GM12878 (cell line): ENCODE measurements at places on chromosomes 12 and 14. TPM values are rescaled to one million over a fixed set of nuclear protein-coding genes. Genes with fewer than 3 reads are reported as not detected.

CCDC197 gene
- total RNA-seq = not detected in 2 replicates

- DNase-seq = no peak
These were observed 19.3 kb downstream of the SLC17A8 start for GRCh38 chr12:100376161-100376560.

- DNase-seq = no peak
These were observed 81.1 kb upstream of the CCDC198 start for GRCh38 chr14:57574617-57575288.

ABCC9 gene
- total RNA-seq = 0.05 TPM in 2 replicates

- DNase-seq = peak; percentile 51
These were observed 37.8 kb downstream of the PAH start for GRCh38 chr12:102879144-102879763.

GRCh38 chr14:62800577-62800976, 244.7 kb downstream of the KCNH5 start:
- DNase-seq = no peak

SPSB2 gene
- total RNA-seq = 3.4 and 3.9 TPM in 2 replicates

IL26 gene
- not detected in 2 replicates for total RNA-seq

DNA sequence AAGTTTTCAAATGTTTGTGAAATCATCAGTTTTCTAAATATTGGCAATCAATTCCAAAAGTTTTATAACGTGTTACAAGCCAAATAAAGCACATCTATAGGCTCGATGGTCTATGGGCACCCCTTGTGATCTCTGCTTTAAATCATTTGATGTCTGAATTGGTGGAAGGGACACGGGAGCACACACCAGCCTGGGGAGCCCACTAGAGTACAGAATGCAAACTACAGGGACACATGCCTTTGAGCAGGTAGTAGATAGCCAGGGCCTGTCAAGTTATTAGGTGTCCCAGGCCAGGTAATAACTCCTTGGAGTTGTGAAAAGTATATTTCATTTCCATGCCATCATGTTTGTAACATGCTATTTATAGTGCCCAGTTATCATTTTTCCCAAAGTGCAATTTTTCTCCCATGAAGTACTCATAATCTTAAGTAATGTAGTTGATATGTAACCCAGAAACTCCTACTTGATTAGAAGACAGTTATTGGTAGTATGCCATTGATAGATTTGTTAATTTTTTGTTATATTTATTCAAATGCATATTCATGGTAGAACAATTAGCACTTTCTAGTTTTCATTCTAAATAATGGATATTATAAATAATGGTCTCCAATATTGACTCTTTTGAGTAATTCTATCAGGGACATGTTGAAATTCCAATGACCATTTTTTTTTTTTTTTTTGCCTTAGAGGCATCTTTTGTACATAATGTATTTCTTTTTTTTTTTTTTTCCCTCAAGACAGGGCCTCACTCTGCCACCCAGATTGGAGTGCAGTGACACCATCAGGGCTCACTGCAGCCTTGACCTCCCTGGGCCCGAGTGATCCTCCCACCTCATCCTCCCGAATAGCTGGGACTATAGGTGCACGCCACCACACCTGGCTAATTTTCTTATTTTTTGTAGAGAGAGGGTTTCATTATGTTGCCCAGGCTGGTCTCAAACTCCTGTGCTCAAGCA, 96.9 kb upstream of the FGD4 start:
- DNase-seq = peak; percentile 63

SLC25A47 gene
- total RNA-seq = not detected in 2 replicates

GPD1 gene
- total RNA-seq = 0.19 and 0.26 TPM in 2 replicates

GRCh38 chr12:17579205-17580026, 510.6 kb downstream of the RERGL start:
- no peak for DNase-seq

DNA sequence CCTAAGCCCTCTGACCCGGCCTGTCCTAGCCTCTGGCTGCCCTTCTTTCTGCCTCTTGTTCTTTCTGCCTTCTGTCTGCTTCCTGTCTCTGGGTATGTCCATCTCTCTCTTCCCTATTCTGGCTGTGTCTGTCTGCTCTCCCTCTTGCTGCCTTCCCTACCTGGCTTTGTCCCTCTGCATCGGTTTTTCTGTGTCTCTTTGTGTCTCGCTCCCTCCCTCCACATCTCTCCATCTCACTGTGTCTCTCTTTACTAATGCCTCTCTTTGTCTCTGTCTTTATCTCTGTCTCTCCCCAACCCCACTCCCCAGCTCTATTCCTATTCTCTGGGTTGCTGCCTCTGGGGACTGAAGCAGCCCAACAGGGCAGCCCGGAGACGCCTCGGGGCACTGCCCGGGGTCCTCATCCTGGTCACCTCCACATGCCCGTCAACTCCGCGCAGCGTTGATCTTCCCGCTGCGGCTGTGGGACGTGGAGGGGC, 10.1 kb downstream of the SHMT2 start:
- no peak for DNase-seq

- DNase-seq = no peak
These were observed 13.3 kb downstream of the BDKRB1 start for GRCh38 chr14:96269359-96269710.

MORN3 gene
- total RNA-seq = 0.15 and 0.19 TPM in 2 replicates

MYRFL gene
- total RNA-seq = 0.38 and 0.72 TPM in 2 replicates

- DNase-seq = no peak
These were observed 200.9 kb downstream of the GRIN2B start for GRCh38 chr12:13780453-13780852.

GRCh38 chr14:101129521-101130167, 226.1 kb upstream of the RTL1 start:
- DNase-seq = no peak

DNA sequence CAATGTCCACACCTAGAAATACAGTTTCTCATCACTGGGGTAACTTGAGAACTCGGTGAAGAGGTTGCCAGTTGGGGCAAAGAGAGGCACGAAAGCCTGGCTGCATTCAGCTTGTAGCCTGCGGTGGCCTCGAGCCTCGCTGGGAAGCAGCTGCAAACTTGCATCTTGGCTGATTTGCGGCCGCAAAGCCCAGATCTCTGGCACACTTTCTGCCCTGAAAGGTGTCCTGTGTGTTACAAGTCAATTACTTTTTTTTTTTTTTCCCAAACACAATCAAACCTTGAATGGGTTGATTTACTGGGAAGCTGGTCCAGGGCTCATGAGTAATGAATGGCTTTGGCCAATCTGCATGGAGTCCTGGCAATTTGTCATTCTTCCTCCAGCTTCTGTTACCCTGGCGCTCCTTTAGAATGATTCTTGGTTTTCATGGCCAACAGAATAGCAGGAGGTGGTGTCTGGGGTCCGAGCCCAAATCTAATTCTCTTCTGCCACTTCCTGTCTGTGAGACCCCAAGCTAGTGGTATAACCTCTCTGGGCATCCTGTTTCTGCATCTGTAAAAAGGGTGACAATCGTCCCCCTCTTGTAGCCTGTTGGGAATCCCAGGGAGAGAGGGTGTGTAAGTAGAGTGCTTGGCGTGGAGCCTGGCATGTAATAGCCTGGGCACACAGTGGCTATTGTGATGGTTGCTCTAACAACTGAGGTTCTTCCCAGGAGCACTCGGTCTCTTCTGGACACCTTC, 6.7 kb downstream of the BCL7A start:
- no peak for DNase-seq

DNA sequence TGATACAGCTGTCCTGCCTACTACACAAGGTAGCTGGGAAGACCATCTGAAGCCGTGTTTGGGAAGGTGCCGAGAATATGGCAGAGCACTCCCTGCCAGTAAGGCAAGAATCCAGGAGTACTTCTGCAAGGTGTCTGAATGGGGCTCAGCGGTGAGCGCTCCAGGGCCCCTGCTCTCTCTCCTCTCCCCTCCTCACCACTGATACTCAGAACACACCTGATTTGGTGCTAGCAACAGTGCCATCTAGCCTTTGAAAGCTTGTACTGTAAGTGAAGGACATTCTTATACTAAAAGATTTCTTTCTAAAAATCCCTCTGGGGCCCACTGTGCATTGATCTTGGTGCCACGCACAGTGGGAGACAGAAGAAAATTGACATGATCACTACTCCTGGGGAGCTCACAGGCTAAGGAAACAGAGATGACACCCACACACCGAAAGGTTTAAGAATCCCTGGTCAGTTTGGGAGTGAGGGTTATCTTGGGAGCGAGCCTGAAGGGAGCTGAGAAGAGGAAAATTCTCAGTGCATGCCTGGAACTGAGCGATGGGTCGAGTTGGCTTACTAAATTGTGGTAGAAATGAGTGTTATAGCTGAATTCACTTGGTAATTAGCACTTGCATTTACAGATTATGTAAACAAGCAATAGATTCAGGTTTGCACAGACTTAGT, 216.9 kb downstream of the NTF3 start:
- DNase-seq = no peak

DNA sequence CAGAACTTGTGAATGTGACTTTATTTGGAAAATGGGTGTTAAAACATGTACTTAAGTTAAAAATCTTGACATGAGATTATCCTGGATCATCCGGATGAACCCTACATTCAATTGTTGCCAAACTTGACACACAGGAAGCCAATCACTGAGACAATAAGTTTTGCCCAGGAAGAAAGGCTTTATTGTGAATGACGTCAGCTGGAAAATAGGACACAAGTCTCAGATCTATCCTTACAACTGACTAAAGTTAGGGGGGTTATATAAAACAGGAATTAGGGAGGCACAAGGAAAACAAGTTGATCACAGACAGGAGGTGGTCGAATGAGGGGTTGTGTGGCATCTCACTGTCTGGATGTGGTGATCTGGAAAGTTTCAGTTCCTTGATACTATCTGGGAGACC, 126.9 kb downstream of the TTC8 start:
- DNase-seq = no peak

DNA sequence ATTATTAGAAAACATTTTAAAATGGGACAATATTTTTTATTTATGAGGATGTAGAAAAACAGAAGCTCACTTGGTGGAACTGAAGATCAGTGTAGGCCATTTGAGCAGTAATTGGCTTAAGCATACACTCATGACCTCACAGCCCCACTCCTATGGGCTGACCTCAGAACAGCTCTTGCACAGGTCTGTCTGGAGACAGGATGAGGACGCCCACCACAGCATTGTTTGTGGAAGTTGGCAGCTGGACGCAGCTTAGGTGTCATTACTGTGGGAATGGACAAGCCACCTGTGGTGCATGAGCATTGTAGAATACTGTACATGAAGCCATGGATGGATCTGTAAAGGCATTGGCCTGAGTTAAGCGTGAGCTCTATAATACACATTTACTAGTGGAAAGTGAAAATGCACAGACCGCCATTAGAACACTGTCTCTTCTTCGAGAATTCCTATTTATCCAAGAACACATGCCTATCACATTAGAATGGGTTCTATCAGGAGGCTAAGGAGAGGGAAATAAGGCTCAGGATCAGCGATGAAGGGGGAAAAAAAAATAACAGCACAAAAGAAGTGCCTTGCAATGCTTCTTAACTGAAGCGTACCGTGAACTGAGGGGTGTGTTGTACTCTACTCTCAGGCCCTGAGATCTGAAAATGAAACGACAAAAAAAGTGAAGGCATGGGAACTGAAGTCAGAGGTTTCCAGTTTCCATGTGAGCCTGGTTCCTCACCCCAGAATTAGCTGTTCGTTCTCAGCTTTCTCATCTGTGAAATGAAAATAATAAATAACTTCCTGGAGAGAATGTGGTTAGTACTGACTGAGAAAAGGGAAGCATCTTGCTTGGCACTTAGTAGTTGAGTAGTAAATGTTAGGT, 33.6 kb downstream of the KCNA1 start:
- peak; percentile 94 for DNase-seq

MAP1LC3B2 gene
- 1.8 TPM in 1 of 2 replicates, not detected in the other for total RNA-seq

DNA sequence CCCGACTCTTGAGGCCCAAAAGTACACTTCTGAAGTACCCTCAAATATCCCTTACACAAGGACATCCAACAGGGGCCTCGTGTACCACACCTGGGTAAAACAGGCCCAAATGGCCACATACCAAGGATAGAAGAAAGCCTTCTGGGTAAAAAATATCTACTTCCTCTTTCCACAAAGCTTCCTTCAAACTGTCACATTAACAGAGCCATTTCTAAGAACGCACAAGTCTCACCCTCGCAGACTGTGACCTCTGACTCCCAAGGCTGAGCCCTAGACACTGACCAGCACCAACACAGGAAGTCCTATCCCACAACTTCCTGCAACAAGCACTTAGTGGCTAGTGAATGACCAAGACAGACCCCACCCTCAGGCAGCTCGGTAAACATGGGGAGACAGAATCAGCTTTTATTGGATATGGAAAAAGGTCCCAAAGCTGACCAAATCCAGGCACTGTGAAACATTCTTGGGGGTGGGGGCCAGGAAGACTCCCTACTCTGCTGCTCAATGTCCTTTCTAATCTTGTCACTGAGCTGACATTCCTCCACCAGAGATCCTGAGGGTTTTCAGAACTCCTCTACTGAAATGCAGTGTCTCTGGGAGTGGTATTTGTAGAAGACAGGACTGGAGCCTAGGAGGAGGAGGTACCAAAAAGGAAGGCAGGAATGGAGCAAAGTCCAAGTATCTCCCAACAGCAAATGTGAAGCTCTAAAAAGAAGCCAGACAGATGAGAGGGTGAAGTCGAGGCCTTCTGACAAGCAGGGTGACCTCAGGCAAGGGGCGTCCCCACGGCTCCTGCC, 15.9 kb downstream of the KCTD10 start:
- no peak for DNase-seq

RNF212B gene
- not detected in 2 replicates for total RNA-seq

C12orf54 gene
- 2.6 and 3.2 TPM in 2 replicates for total RNA-seq

DNA sequence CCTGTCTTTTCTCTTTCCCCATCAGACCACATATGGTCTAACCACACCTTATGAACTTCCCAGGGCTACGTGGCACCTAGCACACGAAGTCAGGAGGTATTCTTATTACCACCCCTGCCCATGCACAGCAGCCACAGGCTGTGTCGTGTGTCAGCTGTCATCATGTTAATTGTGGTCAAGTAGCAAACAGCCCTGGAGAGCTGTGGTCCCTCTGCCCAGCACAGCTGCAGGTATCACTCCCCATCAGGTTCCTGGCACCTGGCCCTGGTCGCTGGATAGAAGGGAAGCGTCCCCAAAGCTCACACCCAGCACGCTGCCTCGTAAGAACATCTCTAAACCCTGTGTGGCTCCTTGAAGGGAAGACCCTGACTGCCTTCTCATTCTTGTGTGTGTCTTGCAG, 45.4 kb downstream of the CLMN start:
- DNase-seq = no peak

MYH7 gene
- total RNA-seq = 0.10 and 0.11 TPM in 2 replicates

- no peak for DNase-seq
These were observed 350.1 kb downstream of the CCDC91 start for GRCh38 chr12:28540324-28540714.

- no peak for DNase-seq
These were observed 205.0 kb upstream of the KRR1 start for GRCh38 chr12:75716291-75717025.
